Naive B cell (primary cell): ENCODE measurements at places on chromosomes 16 and 17.

- DNase-seq: no peak
- peaks cover 5% of the 10 kb centered on the region for H3K4me1 ChIP-seq
- no peaks in the 10 kb centered on the region for H3K36me3 ChIP-seq
- no peaks in the 10 kb centered on the region for H3K27me3 ChIP-seq
These were observed 446.5 kb downstream of the MAF start for GRCh38 chr16:79154086-79154485.

GRCh38 chr17:15121426-15121825 lies 143.7 kb downstream of the PMP22 start:
- no peak overlapping the region for H3K4me3 ChIP-seq
- no peak for DNase-seq
- H3K36me3 ChIP-seq: peaks cover 1% of the 10 kb centered on the region
- H3K4me1 ChIP-seq: no peaks in the 10 kb centered on the region
- no peaks in the 10 kb centered on the region for H3K27me3 ChIP-seq

- DNase-seq: peak; percentile 81
- H3K27me3 ChIP-seq: no peaks in the 10 kb centered on the region
- peak overlapping the region; percentile 97 for H3K27ac ChIP-seq
- peaks cover 19% of the 10 kb centered on the region for H3K36me3 ChIP-seq
- H3K4me1 ChIP-seq: peaks cover 34% of the 10 kb centered on the region
These were observed 2.4 kb downstream of the FBRS start for GRCh38 chr16:30660424-30661261.

DNA sequence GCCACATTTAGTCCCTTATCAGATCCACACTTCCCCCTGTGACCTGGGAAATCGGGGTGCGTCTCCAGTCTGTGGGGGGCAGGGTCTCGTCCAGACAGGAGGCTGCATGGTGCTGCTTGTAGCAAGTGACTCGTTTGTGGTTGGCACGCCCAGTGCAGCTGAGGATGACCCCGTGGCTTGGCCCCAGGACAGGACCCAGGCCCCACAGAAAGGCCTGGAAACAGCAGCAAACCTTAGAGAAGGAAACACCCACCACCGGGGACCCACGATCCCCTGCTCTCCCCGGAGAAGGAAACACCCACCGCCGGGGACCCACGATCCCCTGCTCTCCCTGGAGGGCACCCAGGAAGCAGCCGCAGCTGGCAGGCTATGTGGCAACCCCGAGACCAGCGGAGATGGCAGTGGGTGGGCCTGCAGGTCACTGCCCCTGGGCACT lies 8.2 kb upstream of the C16orf95 start:
- no peak for DNase-seq
- no peaks in the 10 kb centered on the region for H3K27me3 ChIP-seq
- H3K36me3 ChIP-seq: no peaks in the 10 kb centered on the region
- peaks cover 7% of the 10 kb centered on the region for H3K4me1 ChIP-seq

- no peaks in the 10 kb centered on the region for H3K36me3 ChIP-seq
- peaks cover 8% of the 10 kb centered on the region for H3K27me3 ChIP-seq
- DNase-seq: no peak
These were observed 90.5 kb downstream of the C16orf78 start for GRCh38 chr16:49464093-49464492.

DNA sequence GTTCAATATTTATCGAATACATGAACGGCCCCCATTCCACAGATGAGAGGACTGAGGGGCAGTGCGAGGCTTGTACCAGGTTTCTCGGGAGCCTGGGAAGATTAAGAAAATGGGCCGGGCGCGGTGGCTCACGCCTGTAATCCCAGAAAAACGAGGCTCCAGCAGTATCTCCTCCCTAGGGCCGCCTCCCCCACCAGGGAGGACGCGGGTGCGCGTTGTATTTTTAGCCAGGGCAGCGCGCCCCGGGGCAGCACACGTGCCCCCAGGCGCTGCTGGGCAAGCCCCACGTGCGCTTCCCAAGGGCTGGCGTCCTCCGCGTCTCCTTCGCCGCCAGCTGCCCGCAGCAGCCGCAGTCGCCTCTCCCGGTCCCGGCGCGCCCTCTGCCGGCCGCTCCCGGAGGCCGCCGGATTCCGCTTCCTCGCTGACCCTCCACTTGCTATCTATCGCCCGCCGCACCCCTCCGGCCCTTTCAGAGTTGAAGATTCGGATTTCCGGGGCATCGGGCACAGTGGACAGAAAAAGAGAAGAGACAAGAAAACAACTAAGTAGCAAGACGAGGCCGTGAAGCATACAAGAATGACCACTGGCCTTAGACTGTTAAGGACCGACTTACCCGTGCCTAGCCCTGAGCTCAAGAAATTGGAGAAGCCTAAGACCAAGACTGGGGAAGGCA lies 1.9 kb upstream of the YBX2 start:
- H3K36me3 ChIP-seq: no peaks in the 10 kb centered on the region
- H3K4me3 ChIP-seq: peak overlapping the region; percentile 64
- peaks cover 46% of the 10 kb centered on the region for H3K27me3 ChIP-seq
- H3K4me1 ChIP-seq: peaks cover 22% of the 10 kb centered on the region
- peak; percentile 59 for DNase-seq

DNA sequence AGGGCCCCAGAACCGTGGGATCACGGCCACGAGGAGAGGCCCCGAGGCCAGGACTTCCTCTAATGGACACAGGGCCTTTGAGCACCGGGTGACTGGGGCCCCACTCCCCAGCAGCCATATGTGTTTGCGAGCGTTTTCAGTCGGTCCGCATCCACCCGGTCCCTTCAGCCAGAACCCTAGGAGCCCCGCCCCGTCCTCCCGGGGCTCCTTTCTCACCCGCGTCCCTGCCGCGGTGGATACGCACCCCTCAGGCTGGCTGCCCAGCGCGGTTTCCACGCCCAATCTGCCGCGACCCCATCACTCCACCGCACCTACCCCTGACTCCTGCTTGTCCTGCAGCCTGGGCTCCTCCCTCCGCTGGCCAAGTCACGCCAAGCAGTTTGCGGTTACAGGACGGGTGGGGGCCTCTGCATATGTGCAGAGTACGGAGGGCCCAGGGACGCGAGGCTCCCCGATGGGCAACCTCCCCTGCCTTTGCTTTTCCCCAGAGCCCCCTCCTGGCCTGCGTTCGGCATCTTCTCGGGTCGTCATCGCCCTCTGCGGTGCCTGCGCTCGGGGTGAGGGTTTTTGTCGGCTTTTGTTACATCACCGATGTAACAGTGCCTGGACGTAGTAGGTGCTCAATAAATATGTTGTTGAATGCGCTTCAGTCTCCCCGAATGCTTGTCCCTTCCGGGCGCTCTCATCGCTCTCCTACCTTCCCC lies 1.0 kb upstream of the TTYH2 start:
- peaks cover 67% of the 10 kb centered on the region for H3K4me1 ChIP-seq
- no peaks in the 10 kb centered on the region for H3K27me3 ChIP-seq
- no peak for DNase-seq
- peak overlapping the region; percentile 62 for H3K27ac ChIP-seq

- no peaks in the 10 kb centered on the region for H3K27me3 ChIP-seq
- H3K36me3 ChIP-seq: peaks cover 3% of the 10 kb centered on the region
- no peak overlapping the region for H3K4me3 ChIP-seq
- H3K27ac ChIP-seq: peak overlapping the region; percentile 97
- H3K4me1 ChIP-seq: peaks cover 46% of the 10 kb centered on the region
- no peak for DNase-seq
These were observed 9.6 kb downstream of the ABHD15 start for GRCh38 chr17:29557085-29557738.

DNA sequence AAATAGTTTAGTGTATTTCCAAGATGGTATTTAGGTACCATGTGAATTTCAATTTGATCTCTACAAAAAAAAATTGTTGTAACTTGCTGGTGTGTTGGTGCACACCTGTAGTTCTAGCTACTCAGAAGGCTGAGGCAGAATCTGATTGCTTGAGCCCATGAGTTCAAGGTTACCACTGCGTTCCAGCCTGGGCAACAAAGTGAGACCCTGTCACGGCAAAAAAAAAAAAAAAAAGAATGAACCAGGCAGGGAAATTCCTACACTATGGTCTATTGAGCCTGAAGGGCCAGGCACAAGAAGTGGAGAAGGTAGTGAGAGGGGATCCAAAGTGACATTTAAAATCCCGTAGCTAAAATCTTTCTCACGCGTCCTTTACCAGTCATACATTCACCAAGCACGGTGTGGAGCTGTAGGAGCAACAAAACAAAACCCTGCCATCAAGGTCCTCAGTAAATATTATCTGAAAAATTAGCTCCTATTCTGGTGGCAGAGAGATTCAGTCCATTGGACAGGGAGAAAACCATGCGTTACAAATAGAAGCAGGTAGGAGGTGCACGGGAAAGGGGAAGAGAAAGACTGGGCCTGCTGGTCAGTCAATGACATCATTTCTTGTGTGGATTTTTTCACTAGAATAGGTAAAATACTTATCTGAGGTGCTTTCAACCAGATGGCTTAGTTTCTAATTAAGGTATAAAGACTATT lies 27.3 kb downstream of the TXNDC11 start:
- DNase-seq: no peak
- peaks cover 30% of the 10 kb centered on the region for H3K4me1 ChIP-seq
- no peaks in the 10 kb centered on the region for H3K27me3 ChIP-seq
- no peak overlapping the region for H3K27ac ChIP-seq
- peaks cover 8% of the 10 kb centered on the region for H3K36me3 ChIP-seq
- H3K4me3 ChIP-seq: no peak overlapping the region

GRCh38 chr17:3208484-3208883 lies 1.0 kb downstream of the OR1A1 start:
- no peak for DNase-seq
- H3K27ac ChIP-seq: no peak overlapping the region
- H3K4me3 ChIP-seq: no peak overlapping the region

DNA sequence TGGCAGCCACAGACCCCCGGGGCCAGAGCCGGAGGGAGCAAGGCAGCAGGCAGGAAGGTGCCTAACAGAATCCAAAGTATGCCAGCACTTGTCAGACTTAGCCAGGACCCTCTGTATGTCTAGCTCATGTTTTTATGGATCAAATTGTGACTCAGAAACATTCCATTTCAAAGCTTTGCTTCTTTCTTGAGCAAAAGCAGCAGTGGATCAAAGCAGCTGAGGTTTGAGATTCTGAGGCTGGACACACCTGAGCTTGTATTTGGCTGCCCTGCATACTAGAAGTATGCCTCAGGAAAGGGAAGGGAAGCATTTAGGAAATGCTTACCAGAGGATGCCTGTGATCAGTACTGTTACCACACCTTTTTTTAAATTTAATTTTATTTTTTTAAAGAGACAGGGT lies 5.7 kb upstream of the MYO1C start:
- no peak for DNase-seq
- no peaks in the 10 kb centered on the region for H3K36me3 ChIP-seq
- peaks cover 8% of the 10 kb centered on the region for H3K4me1 ChIP-seq
- no peak overlapping the region for H3K27ac ChIP-seq
- no peaks in the 10 kb centered on the region for H3K27me3 ChIP-seq

DNA sequence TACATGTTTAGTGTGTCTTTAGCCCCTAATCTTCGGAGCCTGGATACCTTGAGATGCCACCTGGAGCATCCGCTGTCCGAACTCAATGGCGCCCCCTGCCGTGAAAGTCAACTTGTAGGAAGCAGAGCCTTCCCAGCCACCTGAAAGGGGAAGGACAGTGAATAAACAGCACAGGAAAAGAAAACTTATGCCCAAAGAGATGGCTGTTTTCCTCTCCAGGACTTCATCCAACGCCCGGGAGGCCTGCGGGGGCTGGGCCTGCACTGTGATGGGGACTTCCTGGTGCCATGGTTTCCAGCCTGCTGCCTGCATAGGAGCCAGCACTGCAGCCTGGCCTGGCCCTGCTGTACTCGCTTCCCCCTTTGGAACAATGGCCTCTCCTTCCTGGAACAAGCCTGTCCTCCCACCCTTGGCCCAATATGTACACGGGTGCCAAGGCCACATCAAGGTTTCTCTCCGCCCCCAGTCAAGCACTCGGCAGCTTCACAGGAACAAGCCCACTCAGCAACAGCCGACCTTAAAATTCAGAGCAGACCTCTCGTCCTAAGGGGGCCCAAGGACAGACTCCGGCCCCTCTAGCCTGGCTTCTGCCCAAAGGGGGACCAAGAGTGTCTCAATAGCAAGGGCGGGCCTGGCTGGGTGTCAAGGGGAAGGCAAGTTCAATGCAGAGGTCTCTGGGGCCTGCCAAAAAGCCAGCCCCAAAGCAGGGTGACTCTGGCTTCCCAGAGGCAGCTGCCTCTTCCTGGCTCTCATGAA lies 4.5 kb upstream of the UNC13D start:
- no peaks in the 10 kb centered on the region for H3K27me3 ChIP-seq
- H3K36me3 ChIP-seq: peaks cover 4% of the 10 kb centered on the region
- peaks cover 16% of the 10 kb centered on the region for H3K4me1 ChIP-seq
- H3K27ac ChIP-seq: no peak overlapping the region
- no peak overlapping the region for H3K4me3 ChIP-seq

- H3K36me3 ChIP-seq: no peaks in the 10 kb centered on the region
- no peaks in the 10 kb centered on the region for H3K4me1 ChIP-seq
- H3K4me3 ChIP-seq: no peak overlapping the region
- H3K27ac ChIP-seq: no peak overlapping the region
- no peak for DNase-seq
These were observed 73.0 kb downstream of the BMERB1 start for GRCh38 chr16:15507301-15507958.

DNA sequence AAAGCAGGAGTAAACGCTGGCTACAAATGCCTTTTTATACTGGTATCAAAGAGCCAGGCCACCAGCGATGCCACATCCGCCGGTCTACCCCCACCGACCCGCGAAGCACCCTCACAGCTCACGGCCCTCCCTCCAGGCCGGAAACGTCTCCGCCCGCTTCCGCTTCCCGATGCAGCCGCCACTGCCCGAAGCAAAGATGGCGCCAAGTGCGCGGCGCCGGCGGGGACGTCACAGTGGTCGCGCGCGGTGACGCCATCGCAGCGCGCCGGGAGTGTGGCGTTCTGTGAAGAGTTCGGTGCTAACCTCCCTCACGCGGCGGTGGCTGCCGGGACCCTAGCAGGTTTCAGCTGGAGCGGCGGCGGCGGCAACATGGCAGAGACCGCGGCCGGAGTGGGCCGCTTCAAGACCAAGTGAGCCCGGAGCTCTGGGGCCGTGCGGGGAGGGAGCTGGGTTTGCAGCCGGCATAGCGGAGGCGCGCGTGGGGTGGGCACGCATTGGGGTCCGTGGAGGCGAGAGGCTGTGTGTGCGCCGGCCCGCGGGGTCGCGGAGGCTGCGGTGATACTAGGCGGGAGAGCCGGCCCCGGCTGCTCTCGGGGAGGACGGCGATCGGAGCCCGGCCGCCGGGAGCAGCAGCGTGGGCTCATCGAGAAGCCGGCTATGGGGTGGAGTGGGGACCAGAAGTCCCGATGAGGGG lies at the start of gene TBL3:
TSS of gene TBL3 (plus strand) at position 258 of the 694 bp plus-strand sequence. CDS start at position 370, 112 bp downstream.
- peaks cover 24% of the 10 kb centered on the region for H3K4me1 ChIP-seq
- peak within 1 kb of the TSS; percentile 98 for H3K4me3 ChIP-seq
- H3K36me3 ChIP-seq: peaks cover 16% of the 10 kb centered on the region
- peaks cover 7% of the 10 kb centered on the region for H3K27me3 ChIP-seq
- H3K27ac ChIP-seq: peak within 1 kb of the TSS; percentile 95

- H3K27ac ChIP-seq: no peak overlapping the region
- H3K4me1 ChIP-seq: no peaks in the 10 kb centered on the region
- no peak overlapping the region for H3K4me3 ChIP-seq
- DNase-seq: no peak
- H3K27me3 ChIP-seq: peaks cover 35% of the 10 kb centered on the region
These were observed 18.4 kb upstream of the PDK2 start for GRCh38 chr17:50076591-50077235.

GRCh38 chr17:67759355-67760171 lies 41.8 kb downstream of the NOL11 start:
- no peaks in the 10 kb centered on the region for H3K36me3 ChIP-seq
- H3K27ac ChIP-seq: no peak overlapping the region
- H3K4me1 ChIP-seq: peaks cover 4% of the 10 kb centered on the region
- no peaks in the 10 kb centered on the region for H3K27me3 ChIP-seq
- no peak overlapping the region for H3K4me3 ChIP-seq

GRCh38 chr17:72891627-72892026 lies 200.9 kb downstream of the SLC39A11 start:
- H3K36me3 ChIP-seq: peaks cover 22% of the 10 kb centered on the region
- H3K27ac ChIP-seq: no peak overlapping the region
- DNase-seq: no peak
- H3K4me1 ChIP-seq: peaks cover 4% of the 10 kb centered on the region
- H3K4me3 ChIP-seq: no peak overlapping the region
